ENCODE measurements at places on chromosomes 2 and 18. TPM values are rescaled to one million over a fixed set of nuclear protein-coding genes. Genes with fewer than 3 reads are reported as not detected.

RNF138 gene
- total RNA-seq = 15.7 TPM

NDUFAF7 gene
- 18.4 TPM for total RNA-seq

DSEL gene
- total RNA-seq = 7.6 TPM

ZEB2 gene
- total RNA-seq = 63.6 TPM

GPR75 gene
- total RNA-seq = 5.4 TPM

PRSS56 gene
- total RNA-seq = not detected

IGFBP5 gene
- 1,041 TPM for total RNA-seq

DNA sequence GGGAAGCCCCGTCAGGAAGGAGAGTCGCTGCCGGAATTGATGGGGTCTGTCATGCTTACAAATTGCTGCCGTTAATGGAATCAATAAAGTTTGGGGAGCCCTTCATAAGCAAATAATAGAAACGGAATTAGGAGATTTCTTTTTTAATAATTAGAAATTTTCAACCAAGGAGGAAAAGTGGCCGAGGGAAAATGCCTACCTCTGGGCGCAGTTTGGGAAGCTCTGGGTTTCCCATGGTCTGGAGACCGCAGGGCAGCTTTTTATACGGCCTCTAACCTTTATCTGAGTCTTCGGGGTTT lies 1.3 kb downstream of the EVX2 start:
- DNase-seq = no peak

- no peak for DNase-seq
Measured at GRCh38 chr2:40370007-40370395, 81.9 kb downstream of the SLC8A1 start.

DNA sequence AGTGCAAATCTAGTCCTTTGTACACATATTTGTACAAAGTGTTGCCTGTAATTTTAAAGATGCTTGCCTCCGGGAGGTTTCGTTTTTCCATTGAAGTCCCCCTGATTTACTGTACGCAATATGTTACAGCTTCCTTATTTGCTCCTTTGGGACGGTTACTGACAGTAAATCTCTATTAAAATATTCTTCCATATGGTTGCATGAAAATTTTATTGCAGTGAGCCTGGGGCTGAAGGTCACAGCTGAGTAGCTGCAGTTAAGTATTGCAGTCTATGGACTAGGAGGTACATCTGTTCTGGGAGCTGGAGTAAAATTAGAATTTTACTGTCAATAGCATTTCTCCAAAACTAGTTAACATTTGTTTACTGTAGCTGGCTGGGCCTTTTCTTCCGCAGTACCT lies 119.2 kb downstream of the ETAA1 start:
- DNase-seq = no peak

- DNase-seq = peak; percentile 67
Measured at GRCh38 chr2:240933048-240933965, 27.2 kb downstream of the CROCC2 start.

DNA sequence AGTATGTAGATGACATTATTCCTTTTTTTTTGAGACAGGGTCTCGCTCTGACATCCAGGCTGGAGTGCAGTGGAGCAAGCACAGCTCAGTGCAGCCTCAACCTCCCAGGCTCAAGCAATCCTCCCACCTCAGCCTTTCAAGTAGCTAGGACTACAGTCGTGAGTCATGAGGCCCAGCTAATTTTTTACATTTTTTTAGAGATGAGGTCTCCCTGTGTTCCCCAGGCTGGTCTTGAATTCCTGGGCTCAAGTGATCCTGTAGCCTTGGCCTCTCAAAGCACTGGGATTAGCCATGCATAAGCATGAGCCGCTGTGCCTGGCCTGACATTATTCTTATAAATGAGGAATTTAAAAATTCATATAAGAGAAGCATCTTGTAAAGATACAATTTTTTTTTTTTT lies 86.9 kb downstream of the FAM117B start:
- DNase-seq = no peak

- no peak for DNase-seq
Measured at GRCh38 chr2:219496825-219497494, 1.7 kb upstream of the GMPPA start.

DNA sequence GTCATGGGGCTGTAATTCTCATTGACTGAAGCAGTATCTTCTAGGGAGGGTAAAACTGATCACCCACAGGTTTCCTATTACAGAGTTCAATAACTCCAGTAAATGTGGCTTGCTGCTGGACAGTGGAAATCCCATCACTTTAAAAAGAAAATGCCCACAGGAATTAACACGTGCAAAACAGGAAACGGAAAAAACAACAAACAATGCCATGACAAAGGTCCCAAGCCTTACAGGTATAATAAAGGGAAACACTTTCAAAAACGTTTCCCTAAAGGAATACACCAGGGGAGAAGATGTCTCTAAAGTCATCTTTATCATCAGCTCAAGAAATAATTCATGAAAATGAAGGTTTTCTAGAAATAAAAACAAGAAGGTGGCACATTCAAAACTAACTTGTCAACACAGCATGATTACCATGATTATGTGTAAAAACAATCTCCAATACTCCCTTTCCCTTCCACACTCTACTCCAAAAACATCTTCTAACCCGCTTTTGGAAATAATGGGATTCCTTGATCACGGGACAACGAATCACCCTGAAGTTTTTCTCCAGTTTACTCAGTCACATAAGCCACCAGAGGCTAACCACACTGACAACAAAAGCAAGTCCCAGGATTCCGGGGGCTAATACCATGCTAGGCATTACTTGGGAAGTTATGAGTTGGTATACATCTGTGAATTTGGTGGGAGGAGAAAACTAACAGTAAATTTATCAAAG lies 167.9 kb downstream of the TCF4 start:
- DNase-seq = no peak

GRCh38 chr2:12429779-12430406 lies 286.8 kb upstream of the TRIB2 start:
- DNase-seq = no peak

GRCh38 chr2:58207189-58207588 lies 33.9 kb downstream of the FANCL start:
- no peak for DNase-seq

- DNase-seq = no peak
Measured at GRCh38 chr2:203453858-203454451, 81.1 kb downstream of the RAPH1 start.

DNA sequence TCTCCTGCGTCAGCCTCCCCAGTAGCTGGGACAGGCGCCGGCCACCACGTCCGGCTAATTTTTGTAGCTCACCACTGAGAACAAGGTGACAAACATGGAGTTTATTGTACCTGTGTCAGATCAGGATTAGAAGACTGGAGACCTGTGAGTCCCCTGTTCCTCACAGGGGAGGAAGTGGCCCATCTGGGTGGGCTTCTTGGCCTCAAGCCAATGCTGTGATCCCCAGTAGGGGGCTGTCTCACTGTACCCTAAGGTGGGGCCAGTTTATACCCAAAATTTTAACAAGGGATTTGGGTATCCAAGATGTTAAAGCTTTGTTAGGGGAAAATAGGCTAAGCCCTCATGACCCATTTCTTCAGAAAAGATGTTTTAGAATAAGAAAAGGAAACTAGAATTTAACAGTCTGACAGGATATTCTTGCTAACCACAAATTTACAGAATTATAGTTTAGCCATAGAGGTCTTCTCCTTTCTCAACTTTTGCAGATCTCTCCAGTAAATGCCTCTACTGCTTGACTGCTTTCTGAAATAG lies 16.3 kb downstream of the PCBP1 start:
- DNase-seq = no peak

DNA sequence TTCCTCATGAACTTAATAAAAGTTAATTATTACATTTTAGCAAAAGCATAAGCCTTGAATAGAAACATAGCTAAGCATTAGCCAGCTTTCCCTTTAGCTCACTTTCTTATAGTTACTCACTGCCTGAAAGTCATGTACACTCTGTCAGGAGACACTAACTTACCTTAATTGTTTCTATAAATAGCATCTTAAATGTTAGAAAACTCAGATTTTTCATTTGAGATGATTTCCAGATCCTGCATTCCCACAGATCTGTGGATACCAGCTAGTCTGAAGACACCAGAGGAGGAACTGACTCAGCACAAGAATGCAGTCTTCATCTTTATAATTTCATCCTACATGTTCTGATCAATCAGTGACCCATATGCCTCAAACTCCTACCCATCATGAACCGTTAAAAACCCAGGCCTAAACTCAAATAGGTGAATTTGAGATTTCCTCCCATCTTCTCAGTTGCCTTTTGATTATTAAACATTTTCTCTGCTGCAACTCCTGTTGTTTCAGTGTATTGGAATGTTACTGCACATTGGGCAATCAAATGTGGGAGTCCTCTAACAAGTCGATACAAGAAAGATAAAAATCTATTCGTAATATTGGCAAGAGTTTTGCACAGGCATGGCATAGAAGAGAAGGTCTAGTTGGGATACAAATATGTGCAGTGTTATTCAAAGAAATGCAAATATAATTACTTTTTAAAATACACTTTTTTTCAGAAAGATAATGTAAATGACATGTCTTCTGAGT lies 857.4 kb upstream of the CDH2 start:
- no peak for DNase-seq

DNA sequence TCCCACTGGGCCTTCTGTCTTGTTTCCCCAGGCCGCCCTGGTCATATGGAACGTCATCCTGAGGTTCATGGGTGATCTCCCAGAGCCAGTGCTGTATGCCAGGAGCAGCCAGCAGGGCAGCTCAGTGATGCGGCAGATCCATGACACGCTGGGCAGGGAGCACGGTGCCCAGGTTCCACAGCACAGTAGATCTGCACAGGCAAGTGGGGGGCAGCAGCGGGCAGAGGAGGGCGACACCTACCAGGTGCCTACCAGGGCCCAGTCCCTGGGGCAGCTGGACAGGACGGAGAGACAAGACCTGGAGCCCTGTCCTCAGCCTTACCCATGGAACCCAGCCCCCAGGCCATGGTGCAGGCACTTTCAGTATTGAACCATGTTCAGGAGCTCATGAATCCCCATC lies 36.1 kb upstream of the GPR17 start:
- no peak for DNase-seq

GRCh38 chr18:78080761-78081160 lies 831.1 kb downstream of the GALR1 start:
- no peak for DNase-seq

Measured in vagina (tissue), 2 donors.